ENCODE measurements at places on chromosomes 5 and 9.

DNA sequence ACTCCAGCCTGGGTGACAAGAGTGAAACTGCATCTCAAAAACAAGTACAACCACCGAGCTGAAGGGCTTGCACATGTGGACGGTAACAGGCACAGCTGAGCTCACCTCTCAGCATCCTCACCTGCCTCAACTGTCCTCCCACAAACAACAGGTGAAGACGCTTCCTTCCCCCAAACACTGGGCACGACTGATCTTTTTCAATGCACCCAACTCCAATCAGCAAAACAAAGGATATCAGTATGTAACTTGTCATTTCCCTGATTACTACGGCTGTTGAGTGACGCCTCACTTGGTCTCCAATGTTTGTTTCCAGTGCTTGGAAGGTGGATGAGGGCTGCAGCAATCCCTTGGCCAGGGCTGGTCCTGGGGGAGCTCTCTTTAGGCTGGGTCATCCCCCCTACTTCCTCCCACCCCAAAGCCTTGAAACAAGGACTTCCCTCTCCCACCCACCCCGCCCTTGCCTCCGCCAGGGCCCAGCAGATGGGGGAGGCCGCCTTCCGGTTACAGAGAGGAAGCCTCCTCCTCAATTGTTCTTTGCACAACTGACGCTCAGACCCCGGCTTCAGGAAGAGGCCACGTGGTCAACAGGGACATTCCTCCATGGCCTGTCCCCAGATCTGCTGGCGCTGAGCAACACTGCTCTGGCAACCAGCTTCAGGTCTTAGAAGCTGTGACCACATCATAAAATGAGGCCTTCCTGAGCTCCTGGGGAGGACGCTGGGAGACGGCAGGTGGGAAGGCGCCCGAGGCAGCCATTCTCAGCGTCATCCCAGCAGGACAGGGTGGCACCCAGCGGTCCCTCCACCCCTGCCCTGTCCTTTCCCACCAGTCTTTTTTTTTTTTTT is 5.9 kb downstream of the FAM78A start:
- DNase-seq: peak; percentile 98

GRCh38 chr9:18385696-18386490 is 88.1 kb upstream of the ADAMTSL1 start:
- no peak for DNase-seq

- no peak for DNase-seq
Measured at GRCh38 chr5:98709681-98710080, 63.8 kb upstream of the RGMB start.

GRCh38 chr9:86983620-86984259 is 36.4 kb upstream of the GAS1 start:
- DNase-seq: no peak

DNA sequence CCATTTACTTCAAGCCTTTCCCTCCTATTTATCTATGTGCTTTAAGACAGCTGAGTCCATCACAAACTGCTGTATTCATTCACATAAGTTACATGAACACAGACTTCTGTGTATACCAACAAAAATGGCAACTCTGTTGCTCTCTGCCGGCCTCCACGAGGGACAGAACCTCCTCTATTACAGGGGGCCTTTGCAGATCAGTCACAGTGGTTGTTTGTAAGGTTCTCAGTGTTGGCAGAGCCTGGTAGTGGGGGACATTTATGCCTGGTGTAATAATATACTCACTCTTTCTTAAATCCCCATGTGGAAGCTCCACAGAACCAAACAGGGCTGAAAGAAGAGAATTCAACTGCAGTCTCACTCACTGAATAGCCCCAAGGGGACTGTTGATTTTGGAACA is 76.5 kb downstream of the SLC1A1 start:
- no peak for DNase-seq

DNA sequence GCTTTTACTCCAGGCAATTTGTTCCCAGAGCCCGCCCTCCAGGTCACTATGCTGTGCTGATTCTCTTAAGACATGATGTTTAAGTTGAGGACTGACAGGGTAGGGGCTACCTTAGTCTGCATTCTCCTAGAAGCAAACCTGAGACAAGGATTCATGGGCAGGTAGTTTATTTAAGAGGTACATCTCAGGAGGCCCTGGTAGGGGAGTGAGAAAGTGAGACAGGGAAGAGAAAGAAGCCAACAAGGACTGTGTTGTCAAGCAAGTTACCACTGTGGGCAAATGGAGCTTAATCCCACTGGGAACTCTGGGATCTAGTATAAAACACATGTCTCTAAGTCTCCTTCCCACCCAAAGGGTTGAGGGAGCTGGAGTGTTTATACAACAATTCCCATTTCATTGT is 43.6 kb upstream of the FSTL4 start:
- no peak for DNase-seq

DNA sequence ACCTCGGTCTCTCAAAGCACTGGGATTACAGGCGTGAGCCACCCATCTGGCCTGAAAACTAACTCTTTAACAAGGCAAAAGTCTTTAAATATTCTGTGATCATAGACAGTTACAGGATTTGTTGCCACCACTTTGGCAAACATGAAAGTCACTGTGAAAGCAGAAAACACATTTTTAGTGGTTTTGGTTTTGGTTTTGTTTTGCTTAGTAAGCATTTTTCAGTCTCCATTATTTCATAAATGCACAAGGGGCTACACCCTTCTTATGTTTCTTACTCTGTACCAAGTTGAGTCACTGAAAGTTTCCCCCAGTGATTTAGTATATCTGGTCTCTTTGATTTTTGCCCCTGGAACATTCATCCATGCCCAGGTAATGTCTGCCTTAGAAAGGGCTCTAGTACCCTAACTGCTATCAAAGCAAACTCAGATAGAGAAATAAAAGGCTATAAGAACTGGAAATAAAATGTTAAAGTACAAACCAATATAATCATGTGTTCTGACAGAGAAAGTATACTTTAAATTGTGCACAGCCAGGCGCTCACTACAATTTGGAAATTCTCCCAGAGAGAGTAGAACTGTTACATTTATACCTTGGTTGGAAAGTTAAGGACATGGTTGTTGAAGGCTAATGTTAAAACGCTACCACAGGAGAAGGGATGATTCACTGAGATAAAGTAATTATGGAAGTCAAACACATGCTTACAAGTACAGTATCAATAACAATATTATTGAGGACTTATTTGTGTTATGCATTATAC is 1022.5 kb upstream of the DMAC1 start:
- DNase-seq: no peak

DNA sequence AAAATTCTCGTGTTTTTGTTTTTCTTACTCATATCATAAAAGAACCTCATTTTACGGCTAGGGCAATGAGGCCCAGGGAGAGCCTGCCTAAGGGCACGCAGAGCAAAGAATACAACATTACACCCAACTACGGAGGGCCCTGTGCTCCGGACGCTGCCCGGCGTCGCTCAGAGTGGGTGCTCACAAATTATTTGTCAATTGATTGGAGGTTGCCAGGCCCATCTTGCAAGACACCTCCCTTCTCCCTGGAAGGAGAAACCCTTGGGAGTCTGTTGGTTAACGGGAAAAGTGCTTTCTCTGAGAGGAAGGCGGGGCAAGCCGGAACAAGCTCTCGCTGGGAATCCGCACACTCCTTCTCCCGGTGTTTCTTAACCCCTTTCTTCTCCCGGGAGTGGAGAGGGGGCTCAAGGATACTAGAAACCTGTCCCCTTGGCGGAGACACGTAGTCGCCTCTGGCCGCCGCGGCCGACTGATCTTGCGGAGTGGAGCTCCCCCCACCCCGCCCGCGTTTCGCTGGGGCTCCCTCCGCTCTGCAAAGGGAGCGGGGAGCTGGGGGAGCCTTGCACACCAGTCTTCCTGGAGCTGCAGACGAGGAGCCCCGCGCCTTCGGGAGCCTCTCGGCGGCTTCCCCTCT is 599.3 kb upstream of the SGCD start:
- no peak for DNase-seq

DNA sequence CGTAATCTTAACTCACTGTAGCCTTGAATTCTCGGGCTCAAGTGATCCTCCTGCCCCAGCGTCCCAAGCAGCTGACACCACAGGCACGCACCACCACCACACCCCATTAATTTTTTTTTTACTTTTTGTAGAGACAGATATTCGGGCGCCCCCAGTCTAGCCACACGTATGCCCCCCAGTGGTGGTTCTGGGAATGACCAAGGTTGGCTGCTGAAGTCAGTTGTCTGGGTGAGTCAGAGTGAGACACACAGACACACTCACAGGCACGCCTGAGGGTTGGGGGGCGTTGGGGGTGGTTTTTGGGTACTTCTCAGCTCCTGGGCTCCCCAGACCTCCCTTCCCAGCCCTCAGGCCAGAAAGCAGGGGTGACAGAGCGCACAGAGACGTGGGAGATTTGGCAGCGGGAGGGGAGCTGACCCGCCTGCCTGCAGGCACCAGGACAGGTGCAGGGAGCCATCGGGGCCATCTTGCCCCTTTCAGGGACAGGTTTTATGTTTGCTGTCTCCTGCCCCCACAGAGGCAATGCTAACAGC is 4.2 kb upstream of the ENTPD8 start:
- DNase-seq: peak; percentile 80

- peak; percentile 39 for DNase-seq
Measured at GRCh38 chr9:23123048-23123632, 676.5 kb downstream of the DMRTA1 start.
